Left colon (tissue), 2 donors: ENCODE measurements at places on chromosomes 13 and 19. TPM values are rescaled to one million over a fixed set of nuclear protein-coding genes. Genes with fewer than 3 reads are reported as not detected.

The C1QTNF9B gene
- total RNA-seq: not detected

DNA sequence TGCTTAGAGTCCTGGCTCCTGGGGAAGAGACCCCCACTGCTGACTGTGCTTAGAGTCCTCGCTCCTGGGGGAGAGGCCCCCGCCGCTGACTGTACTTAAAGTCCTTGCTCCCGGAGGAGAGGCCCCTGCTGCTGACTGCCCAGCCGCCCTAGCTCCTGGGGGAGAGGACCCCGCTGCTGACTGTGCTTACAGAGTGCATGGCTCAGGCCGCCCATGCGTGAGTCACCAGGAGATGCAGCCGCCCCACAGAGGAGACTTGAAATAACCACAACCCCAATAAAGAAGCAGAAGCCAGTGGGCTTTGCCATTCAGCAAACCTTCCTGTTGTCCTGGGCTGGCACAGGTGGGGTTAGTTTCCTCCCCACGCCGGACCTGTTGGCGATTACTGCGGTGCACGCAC is 79.2 kb upstream of the C13orf46 start:
- DNase-seq: no peak

DNA sequence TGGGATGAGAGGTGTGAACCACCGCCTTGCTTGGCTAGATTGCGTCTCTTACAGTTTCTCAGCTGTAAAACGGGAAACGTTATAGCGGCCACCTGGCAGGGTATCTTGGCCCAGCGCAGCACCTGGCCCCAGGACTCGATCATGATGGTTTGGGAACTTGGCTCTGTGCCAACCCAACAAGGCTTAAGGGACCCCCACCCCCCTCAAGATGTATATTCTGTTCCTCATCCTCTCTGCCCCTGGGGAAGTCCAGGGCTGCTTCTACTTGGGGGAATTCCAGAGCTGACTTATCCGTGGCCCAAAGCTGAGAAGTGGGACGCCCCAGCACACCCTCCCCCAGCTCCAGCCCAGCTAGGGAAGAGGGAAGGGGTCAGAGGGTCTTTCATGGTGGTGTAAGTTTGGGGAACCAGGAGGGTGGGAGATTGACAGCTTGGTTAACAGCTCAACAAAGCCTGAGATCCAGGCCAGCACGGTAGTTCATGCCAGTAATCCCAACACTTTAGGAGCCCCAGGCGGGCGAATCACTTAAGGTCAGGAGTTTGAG is 695 bp downstream of the ICAM1 start:
- no peak for DNase-seq

- no peak for DNase-seq
Observed at GRCh38 chr19:501646-502045, 5.4 kb downstream of the MADCAM1 start.

DNA sequence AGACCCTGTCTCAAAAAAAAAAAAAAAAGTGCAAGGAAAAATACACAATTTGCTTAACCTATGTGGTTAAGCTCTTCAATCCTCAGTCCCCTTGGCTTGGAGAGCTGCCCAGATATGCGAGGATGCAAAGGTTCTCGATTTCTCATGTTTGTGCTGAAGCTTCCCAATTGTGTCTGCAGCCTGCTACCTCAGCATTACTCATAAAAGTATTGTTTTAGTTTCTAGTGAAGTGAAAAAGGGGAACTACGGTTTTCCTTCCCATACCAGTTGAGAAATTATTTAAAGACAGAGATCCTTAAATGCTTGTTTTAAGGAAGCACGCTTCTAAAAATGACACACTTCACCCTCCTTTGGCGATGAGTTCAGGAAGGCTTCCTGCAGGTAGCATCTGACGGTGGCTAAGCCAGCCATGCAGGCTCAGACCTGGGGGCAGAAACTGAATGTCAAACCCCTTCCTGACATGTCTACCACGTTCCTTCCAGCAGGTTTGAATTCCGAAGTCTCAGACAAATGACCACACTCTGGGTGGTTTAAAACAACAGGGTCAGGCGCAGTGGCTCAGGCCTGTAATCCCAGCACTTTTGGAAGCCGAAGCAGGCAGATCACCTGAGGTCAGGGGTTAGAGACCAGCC is 47.9 kb downstream of the RUBCNL start:
- DNase-seq: no peak

- DNase-seq: no peak
Observed at GRCh38 chr13:85812282-85812681, 13.1 kb upstream of the SLITRK6 start.
